H54 (cell line): ENCODE measurements at places on chromosomes 3 and 15.

DNA sequence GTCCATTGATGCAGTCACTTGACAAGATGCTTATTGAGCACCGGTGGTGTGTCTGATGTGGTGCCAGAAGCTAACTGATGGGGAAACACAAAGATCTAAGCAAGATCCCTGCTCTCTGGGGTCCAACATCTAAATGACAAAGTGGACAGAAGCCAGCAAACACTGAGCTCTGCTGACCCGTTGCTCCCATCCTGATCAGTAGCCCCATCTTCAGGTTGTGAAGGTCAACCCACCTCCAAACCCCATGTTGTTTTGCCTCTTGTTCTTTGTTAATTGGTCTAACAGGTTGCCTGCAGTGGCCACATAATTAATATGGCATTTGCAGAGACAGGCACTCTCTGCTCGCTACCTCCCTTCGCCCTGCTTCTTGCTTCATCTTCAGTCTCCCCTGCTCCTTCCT lies 21.5 kb upstream of the GLCE start:
- DNase-seq = no peak

- DNase-seq = peak; percentile 71
Observed at GRCh38 chr3:141460097-141460704, 26.6 kb upstream of the RASA2 start.

- no peak for DNase-seq
Observed at GRCh38 chr3:110858549-110858948, 213.1 kb upstream of the NECTIN3 start.

DNA sequence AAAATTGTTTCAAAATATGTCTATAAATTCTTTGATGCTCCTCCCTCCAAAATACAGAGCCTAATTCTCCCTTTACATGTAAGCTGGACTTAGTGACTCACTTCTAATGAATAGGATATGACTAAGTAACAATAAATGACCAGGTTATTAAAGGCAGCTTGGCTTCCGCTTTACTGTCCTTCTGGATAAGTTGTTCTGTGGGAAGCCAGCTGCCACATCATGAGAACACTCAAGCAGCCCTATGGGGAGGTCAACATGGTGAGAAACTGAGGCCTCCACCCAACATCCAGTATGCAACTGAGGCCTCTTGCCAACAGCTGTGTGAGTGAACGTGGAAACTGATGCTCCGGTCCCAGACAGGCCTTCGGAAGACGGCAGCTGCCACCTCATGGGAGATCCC lies 247.3 kb upstream of the CHRM5 start:
- DNase-seq = no peak

DNA sequence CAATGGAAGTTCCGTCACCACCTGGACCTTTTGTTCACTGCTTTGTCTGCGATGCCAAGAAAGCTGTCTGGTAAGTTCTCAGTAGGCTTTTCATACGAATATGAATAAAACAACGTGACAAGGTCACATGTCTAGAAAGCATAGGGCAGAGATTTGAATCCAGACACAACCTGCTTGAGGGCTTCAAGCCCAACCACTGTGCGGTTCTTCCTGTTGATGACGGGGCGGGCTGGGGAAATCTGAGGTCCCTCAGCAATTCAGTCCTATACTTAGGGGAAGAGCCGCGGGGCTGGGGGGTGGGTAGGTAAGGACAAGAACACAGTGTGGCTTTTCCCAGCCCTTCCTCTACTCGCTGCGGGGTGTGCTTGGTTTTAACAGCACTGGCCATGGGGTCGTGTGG lies 32.4 kb upstream of the SMAD3 start:
- no peak for DNase-seq

DNA sequence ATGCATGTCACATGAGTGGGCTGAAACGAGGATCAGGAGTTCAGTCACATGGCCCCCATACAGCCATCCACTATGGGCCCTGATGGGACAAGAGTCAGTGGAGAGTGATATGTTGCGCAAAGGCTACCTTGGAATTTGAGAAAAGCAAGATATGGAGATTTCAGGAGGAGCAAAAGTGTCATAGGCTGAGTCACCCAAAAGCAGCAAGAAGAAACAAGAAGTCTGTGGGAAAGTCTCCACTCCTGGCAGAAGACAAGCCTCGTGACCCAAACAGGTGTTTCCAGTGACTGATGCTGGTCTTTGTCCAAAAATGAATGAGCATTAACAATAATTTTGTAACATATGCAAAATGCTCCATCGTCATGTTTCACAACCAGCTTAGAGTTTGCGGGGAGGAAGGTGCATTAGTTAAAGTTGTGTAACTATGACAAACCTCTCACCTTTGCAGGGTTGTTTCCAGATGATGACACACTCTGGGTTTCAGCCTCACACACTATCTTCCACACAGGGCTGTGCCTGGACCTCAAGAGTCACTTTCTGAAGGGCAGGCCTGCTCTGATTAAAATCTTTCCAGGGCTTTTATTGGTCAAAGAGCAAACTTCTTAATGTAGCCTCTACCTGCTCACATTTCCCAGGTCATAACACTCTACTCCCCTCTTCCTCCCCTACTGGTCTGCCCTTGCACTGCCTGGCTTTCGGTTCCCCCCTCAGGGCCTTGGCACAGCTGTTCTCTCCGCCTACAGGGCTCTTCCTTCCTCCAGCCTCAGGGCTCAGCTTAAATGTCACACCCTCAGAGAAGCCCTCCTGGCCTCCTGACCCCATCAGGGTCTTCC lies 3.9 kb upstream of the DNASE1L3 start:
- no peak for DNase-seq

- peak; percentile 5 for DNase-seq
Observed at GRCh38 chr3:31132132-31132769, 237.8 kb upstream of the GADL1 start.

DNA sequence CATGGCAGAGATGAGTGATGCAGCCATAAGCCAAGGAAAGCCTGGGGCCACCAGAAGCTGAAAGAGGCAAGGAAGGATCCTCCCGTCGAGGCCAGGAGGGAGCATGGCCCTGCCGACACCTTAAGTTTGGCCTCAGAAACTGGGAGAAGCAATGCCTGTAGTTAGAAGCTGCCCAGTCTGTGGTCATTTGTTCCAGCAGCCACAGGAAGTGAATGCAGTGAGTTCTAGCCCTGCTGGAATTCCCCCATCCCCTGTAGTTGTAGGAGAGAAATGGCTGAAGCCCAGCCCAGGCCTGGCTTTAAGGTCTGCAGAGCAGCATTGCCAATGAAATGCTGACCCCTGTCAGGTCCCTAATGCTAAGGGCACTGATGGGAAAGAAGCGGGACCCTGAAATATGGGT lies 12.2 kb upstream of the CHSY1 start:
- DNase-seq = no peak

DNA sequence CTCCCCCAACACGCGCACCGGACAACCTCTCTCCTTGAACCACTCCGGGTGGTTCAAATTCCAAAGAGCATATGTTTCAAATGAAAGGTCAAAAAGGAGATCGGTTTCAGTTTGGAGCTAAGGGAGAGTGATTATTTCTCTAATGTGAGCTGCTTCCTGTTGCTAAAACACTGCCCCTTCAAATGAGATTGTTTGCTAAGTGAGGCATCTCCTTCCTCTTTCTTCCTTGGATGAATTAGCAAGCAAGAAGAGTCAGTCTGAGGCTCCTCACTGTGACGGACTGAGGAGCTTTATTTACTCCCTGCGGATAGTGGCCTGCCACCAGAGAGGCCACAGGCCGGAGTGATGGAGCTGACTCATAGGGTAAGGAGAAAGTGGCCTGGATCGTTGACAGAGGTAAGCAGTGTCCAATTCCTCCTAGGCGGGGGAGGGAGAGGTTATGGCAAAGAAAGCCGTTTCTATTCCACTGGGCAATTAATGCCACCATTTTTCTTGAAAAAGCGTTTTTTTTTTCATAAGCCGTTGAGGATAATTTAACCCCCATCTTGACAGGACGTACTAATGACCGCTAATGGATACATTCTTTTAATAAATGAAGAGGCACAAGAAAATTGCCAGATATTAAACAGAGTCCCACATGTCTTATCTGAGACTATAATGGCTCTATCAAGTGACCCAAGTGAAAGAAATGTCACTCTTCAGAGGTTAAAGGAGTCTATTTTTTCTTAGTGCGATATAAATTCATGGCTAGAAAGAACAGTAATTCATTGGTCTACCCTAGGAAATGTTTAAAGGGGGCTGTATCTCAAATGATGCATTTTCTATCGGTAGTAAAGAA lies 167.0 kb upstream of the ANKRD28 start:
- DNase-seq = peak; percentile 15

DNA sequence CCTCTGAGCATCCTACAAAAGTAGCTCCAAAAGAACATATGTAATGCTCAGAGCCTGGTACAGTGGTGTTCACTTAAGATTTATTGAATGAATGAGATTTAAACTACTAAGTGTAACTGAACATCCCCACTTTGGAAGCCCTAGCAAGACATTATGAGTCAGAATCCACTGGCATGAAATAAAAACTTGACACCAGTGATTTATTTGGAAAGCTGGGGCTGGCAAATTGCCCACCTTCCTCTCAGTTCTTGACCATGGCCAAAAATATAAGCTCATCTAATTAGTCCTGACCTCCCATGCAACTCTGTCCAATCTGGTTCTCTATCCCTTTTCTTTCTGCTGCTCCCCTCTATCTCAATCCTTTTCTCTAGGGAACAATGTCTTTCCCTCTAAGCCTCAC lies 418.0 kb downstream of the PLCL2 start:
- no peak for DNase-seq

GRCh38 chr3:177321819-177322218 lies 124.5 kb upstream of the TBL1XR1 start:
- no peak for DNase-seq

- DNase-seq = no peak
Observed at GRCh38 chr15:75554717-75555116, 24.4 kb downstream of the PTPN9 start.

DNA sequence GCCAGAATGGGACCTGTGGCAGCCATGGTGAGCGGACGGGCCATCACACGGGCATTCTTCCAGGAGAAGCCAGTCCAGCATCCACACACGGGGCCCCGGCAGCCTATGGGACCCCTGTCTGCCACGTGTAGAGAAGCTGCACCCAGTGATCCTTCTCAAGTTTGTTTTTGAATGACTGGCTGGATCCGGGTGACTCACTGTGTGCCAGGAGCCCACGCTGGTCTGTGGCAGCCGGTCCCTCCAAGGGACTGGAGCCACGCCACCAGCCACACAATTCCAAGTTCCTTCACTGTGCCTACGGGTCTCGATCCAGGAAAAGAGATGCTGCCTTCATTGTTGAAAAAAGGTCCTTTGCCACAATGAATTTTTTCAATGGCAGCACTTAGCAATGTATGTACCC lies 58.1 kb downstream of the ATP10A start:
- DNase-seq = no peak

DNA sequence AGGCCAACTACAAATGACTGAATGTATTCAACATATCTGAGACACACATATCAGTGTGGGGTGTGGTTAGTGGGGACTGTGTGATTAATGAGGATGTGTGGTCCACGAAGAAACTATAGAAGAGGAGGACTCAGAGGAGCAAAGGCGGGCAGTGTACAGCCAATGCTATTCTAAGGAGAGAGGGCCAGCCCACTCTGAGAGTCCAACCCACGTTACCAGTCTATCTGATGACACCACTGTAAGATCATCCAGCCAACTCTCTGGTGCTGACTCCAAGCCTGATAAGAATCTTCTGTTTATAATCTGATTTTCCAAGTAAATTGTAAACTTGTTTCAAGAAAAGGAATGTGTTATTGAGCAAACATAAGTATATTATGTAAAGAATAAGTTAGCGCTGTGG lies 47.2 kb downstream of the MCF2L2 start:
- DNase-seq = peak; percentile 17

- no peak for DNase-seq
Observed at GRCh38 chr15:69000091-69000490, 14.4 kb upstream of the NOX5 start.

DNA sequence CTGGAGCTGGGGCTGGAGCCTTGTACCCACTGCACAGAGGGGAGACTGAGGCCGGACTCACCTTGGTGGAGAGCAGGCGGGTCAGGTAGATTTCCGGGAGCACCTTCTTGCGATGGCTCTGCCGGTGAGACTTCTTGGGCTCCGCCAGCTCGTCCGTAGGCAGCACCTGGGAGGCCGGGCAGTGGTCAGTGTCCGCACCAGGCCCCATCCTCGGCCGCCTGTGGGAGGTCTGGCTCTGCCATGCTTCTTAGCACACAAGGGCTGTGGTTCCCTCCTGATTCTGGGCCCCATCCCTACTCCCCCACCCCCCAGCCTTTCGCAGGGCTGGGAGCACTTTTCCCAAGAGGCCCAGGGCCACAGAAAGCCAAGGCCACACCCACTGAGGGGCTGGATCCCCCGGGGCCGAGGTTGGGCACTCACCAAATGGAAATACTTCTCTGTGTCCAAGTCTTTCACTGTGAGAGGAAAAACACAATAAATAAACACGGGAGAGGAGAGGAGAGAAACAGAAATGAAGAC lies 17.4 kb downstream of the H1-8 start:
- peak; percentile 51 for DNase-seq

- peak; percentile 21 for DNase-seq
Observed at GRCh38 chr3:172673210-172673679, 37.6 kb downstream of the NCEH1 start.
